ENCODE measurements at places on chromosomes 5 and 9.
A peak's percentile ranks its signal among the peaks of the same experiment; 100 is the strongest.

- DNase-seq, result no peak
Measured at GRCh38 chr9:115182264-115182663, 64.3 kb upstream of the TNC start.

DNA sequence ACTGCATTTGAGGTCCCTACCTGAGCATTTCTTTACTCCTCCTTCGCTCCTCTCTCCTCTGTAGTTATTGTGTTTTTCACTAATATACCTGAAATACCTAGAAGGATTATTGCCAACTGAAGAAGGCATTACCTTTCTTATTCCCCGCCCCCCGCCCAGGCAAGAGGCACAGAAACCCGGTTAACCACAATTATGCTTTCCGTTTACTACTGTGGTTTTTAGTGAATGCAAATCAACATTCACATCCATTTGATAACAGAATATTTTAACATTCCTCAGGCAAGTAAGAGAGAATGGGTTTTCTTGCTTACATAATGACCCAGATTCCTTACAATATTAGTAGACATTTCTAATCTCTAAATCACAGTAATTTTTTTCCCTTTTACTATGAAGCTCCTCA, 136.9 kb downstream of the PCSK5 start:
- DNase-seq, result peak; percentile 16

DNA sequence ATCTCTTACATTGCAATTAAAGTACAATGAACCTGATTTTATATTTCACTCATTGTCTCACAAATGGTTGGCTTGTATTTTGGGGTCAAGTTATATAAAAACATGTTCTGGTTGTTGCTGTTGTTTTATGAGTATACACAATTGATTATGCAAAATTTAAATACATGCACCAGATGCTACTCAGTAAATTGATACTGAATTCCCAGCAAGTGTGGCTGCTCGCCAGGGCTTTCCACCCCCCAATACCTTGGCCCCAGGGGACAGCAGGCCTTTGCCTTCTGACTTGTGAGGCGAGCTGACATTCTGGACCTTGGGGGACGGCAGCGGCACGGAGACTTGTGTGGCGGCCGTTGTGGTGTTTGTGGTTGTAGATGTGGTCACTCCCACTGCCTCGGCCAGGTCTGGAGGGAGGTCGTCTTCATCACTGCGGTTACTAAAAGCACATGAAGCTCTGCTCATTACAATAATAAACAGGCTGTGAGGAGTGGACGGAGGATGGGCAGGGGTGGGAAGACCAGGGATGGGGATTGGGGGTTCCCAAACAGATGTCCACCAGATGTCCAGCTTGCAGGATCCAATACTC, 27.0 kb upstream of the FRRS1L start:
- DNase-seq, result peak; percentile 73

GRCh38 chr9:95055851-95056551, 261.5 kb downstream of the FANCC start:
- peak; percentile 77 for DNase-seq

GRCh38 chr5:119028575-119028974, 40.2 kb upstream of the DTWD2 start:
- no peak for DNase-seq

GRCh38 chr5:169649486-169649885, 12.4 kb downstream of the DOCK2 start:
- no peak for DNase-seq

Data from IMR-90 (cell line).